ENCODE measurements at places on chromosomes 3 and 15.

DNA sequence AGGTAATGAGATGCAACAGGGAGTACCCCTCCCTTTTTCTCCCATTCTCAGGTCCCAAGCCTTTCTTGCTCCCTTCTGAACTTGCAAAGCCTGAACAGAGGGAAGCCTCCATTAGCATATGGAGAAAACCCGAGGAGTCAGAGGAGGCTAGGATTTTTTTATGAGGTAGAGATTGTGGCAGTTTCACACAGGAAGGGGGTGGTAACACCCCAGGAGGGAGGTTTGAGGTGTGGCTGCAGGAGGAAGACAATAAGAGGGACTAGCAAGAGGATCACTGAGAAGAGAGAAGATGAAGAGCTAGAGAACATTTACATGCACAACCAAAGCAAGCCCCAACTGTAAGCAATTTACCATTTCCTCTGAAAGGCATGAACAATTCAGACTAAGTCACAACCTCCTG is 322.7 kb downstream of the SV2B start:
- DNase-seq: no peak

DNA sequence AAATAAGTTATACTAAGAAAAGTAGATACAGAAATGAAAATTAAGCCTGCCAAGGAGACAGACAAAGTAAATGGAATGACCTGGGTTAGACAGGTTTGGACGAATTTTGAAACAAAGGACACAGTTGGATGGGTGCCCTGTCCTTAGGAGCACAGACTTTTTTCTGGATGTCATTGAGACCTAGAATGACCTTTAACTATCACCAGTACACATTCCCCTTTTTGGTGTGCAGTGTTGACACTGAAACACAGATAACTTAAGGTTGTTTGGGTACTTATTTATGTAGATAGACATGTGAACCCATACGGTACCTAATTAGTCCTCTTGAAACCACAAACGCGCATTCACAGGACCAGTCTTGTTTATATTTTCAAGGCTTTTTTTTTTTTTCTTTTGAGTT is 86.7 kb downstream of the PPARG start:
- DNase-seq: no peak

DNA sequence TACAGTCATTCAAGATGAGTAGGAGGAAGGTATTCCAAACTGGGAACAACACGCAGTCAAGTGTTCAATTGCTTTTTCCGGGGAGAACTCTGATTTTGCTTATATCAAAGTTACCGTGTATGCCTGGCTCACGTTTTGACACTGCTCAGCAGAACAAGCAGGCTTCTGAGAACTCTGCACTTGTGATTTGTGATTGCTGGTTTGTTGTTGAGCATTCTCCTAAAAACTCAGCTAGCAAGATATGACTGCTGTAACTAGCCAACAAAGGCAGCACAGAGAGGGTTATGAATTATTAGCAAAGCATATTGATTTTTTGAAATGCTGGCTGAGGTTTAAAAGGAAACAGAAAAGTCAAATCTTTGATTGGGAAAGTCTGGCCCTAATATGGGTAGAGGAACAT is 151.7 kb downstream of the ZPLD1 start:
- DNase-seq: no peak

GRCh38 chr15:71096676-71097075 is 18.6 kb upstream of the THSD4 start:
- DNase-seq: no peak

DNA sequence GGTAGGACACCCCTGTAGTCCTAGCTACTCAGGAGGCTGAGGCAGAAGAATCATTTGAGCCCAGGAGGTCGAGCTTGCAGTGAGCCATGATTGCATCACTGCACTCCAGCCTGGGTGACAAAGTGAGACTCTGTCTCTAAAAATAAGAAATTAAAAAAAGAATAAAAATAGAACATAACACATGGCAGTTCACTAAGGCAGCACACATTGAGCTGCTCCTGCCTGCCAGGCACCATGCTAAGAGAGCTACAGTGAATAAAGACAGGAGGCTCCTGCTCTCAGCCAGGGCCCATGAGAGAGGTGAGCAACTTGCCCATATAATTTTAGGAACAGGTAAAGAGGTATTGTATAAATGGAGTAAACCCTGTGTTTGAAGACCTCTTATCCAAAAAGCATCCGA is 54.3 kb downstream of the EBLN2 start:
- no peak for DNase-seq

GRCh38 chr3:40287248-40287647 is 22.3 kb upstream of the EIF1B start:
- no peak for DNase-seq

DNA sequence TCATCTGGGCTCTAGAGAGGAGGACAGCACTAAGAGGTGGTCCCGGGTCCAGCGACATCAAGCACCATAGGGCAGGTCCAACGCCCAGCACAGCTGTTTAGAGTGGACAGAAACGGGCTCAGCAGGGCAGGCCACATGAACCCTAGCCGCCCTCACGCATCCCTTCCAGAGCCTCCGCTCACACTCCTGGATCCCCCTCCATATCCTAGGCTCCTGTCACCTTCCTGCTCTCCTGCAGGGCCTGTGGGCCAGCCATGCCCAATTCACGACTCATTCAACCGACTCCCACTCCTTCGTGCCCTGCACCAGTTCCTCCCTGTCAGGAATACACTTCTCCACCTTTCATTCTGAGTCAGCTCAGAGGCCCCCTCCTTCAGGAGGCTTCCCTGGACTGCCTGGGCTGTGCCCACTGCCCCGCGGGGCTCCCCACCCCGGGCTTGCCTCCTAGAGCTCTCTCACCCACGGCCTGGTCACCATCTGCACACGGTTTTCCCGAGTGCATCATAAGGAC is 90.2 kb downstream of the LINGO1 start:
- no peak for DNase-seq

- DNase-seq: no peak
Measured at GRCh38 chr3:173257797-173258196, 116.8 kb upstream of the SPATA16 start.

- DNase-seq: no peak
Measured at GRCh38 chr15:69424001-69424400, 9.9 kb downstream of the KIF23 start.

GRCh38 chr15:24067733-24068501 is 380.8 kb upstream of the NDN start:
- DNase-seq: no peak

- no peak for DNase-seq
Measured at GRCh38 chr3:119894195-119894594, 112.3 kb downstream of the NR1I2 start.

GRCh38 chr3:58188173-58188564 is 22.6 kb downstream of the DNASE1L3 start:
- no peak for DNase-seq
